ENCODE measurements at places on chromosomes 5 and 9. TPM values are rescaled to one million over a fixed set of nuclear protein-coding genes. Genes with fewer than 3 reads are reported as not detected.

The TRIM36 gene
- polyA plus RNA-seq = 0.63 TPM

The NFIB gene
- polyA plus RNA-seq = 10.7 TPM

The IL5 gene
- polyA plus RNA-seq = not detected

The IGFBPL1 gene
- polyA plus RNA-seq = 3.0 TPM

DNA sequence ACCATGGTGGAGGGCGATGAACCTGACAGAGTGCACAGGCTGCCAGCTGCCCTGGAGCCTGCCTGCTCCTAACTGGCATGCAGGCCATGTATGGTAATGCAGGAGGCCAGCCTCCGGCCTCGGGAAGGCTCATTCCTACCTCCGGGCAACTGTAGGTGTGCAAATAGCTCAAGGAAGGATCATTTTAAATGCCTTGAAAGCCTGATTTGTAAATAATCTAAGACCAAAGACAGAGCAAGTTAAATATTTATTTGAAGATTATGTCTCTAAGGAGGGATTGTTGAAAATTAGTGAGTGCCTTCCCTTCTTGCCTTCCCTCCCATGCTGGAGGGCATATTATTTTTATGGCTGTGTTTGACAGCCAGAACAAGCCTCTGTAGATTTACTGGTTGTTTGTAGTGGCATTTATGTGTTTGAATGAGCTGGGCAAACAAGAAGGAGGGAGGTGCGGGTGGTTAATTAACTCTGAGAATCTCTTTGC lies 285.7 kb upstream of the TUT7 start:
- DNase-seq = no peak

GRCh38 chr5:59575648-59576445 lies 317.7 kb downstream of the PDE4D start:
- no peak for DNase-seq

DNA sequence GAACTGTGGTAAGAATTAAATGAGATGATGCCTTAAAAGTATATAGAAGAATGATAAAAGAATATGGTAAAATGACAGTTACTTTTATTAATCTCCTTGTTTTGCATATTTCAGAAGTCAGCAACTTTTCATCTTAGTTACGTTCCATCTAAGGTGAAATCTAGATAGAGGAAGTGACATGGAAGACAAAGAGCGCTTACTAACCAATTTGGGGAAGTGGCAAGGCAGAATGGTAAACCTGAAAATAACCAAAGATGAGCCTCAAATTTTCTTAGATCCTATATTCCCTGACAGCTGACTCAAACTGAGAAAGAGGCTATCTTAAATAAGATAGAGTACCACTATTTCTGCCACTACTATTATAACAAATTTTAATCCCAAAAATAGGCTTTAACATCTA lies 52.5 kb downstream of the FGF10 start:
- no peak for DNase-seq

DNA sequence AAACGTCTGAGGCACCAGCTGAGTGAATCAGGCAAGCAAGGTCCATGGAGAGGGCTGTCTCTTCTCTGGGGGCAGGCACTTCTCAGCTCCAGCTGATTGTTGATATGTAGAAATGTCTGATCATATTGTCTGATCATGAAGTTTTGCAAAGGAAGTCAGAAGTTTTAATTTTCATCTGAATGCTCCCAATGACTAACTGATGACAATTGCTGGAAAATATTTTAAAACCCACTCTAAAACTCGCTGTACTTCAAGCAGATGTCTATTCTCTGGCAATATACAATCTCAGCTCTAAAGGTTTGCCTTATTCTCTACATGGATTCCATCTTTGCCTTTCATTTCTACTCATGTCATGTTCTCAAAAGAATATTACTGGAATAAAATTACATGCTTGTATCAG lies 12.7 kb downstream of the PLK2 start:
- DNase-seq = no peak
